Astrocyte of the hippocampus (primary cell): ENCODE measurements at places on chromosomes 4 and X.

- DNase-seq, result peak; percentile 35
These were observed 133.1 kb downstream of the CORIN start for GRCh38 chr4:47704693-47705325.

DNA sequence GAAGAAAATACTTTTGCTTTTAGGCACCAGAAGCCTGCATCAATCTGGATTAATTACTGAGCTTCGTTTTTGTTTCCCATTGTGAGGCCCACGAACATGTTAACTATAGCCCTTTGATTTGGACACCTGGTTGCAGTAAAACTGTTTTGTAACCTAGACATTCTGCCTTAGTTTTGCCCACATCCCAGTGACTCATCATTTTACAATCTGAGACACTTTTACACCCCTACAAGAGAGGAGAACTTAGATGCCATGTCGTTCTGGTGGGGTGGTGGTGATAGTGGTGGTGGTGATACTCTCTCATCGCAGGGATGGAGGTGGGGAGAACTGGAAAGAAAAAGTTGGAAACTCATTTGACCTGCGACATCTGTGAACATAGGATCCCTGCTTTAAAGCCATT lies 1257.2 kb downstream of the ADGRL3 start:
- DNase-seq, result peak; percentile 13

DNA sequence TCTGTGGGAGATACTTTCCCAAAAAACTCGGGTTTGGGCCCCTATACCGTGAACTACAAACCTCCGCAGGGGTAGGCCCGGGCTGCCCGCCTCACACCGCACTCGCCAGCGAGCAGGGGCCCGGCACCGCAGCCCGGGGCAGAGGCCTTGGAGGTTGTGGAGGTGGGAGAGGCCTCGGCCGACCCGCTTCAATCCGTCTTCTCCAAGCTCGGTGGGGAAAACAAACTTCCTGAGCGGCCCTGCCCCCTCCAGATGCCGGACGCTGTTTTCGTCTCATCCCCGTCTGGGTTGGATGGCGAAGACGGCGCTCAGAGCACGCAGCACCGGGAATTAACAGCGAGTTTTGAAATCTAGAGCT lies 442 bp upstream of the MCUB start:
- peak; percentile 68 for DNase-seq

DNA sequence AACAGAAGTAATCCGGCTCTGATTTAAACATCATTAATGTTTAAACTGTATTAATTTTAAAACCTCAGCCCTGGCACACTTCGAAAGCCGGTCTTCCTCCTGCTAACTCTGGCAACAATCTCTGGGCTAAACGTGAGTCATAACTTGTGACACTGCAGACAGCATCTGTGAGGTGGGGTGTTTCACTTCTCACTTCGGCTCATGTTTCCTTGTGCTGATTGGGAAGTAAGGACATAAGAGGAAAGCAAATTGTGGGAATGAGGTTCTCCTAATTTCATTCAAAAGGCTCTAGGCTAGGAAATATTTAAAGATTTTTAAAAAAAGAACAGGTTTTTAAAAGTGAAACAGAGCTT lies 139.9 kb upstream of the USP9X start:
- DNase-seq, result peak; percentile 72

DNA sequence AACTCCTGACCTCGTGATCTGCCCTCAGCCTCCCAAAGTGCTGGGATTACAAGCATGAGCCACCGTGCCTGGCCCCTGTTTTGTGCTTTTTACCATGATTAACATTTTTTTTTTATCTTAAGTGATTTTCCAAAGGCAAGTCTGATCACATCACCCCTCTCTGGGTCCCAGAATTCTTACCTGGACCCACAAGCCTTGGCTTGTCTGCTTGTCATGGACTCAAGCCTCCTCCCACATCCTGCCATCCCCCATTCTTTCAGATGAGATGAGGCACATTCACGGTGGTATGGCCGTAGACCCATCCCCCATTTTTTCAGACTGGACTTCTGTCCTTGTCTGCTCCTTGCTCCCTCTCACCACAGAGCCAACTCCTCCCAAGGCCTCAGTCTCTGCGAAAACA lies 55.3 kb downstream of the APLN start:
- DNase-seq, result no peak

GRCh38 chrX:77434962-77435361 lies 12.2 kb upstream of the FGF16 start:
- DNase-seq, result no peak

DNA sequence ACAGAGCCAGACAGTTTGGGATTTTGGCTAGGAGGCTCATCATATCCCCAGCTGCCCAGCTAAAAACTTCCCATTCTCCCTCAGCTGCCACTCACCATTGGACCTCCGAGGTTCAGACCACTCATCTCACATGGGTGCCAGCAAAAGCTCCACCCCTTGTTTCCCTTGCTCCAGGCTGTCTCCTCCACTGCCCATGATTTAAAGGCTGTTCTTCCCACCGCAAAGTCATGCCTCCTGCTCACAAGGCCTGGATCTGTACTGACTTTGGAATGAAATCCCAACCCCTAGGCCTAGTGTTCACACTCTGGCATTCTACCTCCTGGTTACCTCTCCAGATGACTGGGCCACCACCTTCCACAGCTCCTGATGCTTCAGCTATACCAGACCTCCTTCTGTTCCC lies 142.2 kb upstream of the EOLA2 start:
- DNase-seq, result no peak

- no peak for DNase-seq
These were observed 449.3 kb downstream of the RPA4 start for GRCh38 chrX:97332963-97333362.
